Inflammatory macrophage (primary cell): ENCODE measurements at places on chromosomes 11 and 22.

GRCh38 chr11:88359114-88359513, 21.6 kb upstream of the CTSC start:
- DNase-seq, result no peak

GRCh38 chr22:48333323-48333763, 1494.3 kb downstream of the BRD1 start:
- DNase-seq, result no peak

GRCh38 chr11:17171343-17171742, 36.4 kb downstream of the PIK3C2A start:
- no peak for DNase-seq

GRCh38 chr11:113193016-113193415, 121.4 kb upstream of the TTC12 start:
- no peak for DNase-seq

- peak; percentile 28 for DNase-seq
These were observed 15.5 kb upstream of the NNMT start for GRCh38 chr11:114280696-114281095.

- no peak for DNase-seq
These were observed 811 bp upstream of the P2RY2 start for GRCh38 chr11:73217131-73217809.
